Endothelial cell (in vitro differentiated cells): ENCODE measurements at places on chromosomes 3 and 15. TPM values are rescaled to one million over a fixed set of nuclear protein-coding genes. Genes with fewer than 3 reads are reported as not detected.

DNA sequence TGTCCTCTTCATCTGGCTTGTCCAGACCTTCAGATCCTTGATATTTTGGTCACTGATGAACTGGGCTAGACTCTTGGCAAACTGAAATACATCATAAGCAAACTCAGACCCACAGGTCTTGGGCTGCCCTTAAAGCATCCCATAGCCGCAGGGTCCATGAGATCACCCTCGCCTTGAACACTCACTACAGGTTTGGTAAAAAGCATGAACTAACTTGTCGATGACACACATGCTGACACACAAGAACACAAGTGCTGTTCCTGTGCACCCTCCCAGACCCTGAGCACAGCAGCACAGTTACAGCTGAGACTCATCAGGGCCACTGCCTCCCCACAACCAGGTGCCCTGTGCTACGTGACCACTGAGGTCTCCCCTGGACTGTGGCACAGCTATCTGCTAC lies 21.0 kb downstream of the PFKFB4 start:
- no peak for DNase-seq

The KLHL40 gene
- total RNA-seq: not detected

DNA sequence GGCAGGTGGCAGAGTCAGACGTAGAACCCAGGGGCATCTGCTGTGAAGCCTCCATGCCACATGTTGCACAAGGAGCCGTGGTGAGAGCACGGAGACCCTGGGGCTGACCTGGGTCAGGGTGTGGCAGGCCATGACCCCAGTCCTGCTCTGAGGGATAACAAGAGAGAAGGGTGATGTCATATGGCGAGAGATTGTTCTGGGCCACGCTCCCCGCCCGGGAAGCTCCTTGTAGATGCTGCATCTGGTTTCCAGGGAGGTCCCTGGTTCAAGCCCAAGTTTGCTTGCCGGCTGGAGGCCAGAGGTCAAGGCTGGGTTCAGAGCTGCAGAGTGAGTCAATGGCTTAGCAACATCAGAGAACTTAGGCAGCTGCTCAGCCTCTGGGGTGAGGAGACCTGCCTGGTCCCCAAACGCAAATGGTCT lies 17.3 kb downstream of the FGD5 start:
- no peak for DNase-seq

DNA sequence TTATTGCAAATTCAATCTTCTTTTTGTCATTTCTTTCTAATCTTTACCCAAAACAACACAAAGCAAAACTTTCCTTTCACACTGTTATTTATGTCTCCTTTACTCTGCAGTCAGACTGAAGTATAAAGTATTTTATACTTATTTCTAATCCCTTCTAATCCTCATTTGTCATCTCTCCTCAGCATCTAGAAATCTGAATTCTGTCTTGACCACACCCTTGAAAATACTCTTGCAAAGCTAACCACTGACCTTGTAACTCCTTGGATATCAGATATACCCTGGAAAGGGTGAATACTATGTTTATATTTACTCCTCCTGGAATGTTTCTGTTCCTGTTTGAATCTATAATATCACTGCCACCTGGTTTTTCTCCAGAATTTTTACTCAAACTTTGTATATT lies 481.1 kb downstream of the ZNF385D start:
- DNase-seq: no peak

- DNase-seq: no peak
Observed at GRCh38 chr15:26103002-26103404, 239.9 kb upstream of the ATP10A start.
